Esophagus mucosa (tissue), 1 donor: ENCODE measurements at places on chromosomes 16 and 17.

DNA sequence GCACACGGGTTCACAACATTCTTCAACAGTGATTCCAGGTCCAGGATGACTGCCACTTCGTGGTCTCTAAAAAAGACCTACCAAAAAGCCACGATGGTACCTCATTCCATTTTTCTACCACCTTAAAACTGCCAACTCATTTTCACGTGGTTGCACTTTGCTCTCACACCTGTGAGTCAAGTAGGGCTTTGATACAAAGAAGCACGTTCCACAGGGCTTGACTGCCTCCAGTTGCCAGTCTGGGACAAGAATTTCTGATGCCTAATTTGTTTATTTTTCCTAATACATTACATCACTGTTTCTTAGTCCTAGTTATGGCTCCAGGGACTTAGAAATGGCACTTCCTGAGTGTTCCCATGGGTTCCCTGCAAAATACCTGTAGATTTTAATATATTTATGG, 911.6 kb upstream of the EEF2KMT start:
- no peak for ATAC-seq

DNA sequence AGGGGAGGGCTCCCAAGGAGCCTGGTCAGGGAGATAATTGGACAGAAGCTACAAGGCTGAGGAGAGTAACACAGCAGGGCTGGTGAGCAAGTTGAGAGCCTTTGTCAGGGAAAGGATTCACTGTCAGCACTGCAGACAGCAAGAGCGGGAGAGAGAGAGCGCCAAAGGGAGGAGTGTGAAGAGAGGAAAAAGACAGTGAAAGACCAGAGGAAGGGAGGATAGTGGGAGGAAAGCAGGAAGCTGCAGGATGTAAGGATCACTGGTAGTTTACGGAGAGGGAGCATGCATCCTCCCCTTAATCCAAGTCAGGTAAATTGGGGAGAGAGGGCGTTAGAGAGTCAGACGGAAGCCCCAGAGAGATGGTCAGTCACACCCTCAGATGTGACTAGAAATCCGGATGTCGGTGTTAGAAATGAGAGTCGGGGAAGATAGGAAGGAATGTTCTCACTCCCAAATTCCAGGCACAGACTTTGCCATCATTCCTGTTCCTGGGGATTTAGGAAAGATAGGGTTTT, 13.8 kb upstream of the SPOP start:
- ATAC-seq = no peak

GRCh38 chr16:12202486-12202885, 226.0 kb downstream of the SNX29 start:
- ATAC-seq = no peak

DNA sequence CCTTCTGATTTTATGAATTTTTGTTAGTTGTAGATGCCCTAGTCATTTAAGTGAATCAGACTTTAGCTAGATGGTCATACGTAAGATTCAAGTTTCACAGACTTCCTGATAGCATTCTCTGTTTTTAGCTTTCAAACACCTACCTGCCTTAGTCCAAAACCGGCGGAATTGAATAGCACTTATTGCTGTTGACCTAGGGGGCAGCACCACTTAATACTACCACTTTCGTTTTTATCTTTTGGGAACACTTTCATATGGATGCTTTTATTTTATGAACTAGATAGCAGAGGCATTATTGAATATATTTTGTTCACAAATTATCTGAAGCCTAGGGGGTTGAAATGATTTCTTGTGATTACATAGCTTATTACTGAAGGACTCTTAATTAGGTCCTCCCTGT, 31.5 kb downstream of the TADA2A start:
- ATAC-seq = no peak

DNA sequence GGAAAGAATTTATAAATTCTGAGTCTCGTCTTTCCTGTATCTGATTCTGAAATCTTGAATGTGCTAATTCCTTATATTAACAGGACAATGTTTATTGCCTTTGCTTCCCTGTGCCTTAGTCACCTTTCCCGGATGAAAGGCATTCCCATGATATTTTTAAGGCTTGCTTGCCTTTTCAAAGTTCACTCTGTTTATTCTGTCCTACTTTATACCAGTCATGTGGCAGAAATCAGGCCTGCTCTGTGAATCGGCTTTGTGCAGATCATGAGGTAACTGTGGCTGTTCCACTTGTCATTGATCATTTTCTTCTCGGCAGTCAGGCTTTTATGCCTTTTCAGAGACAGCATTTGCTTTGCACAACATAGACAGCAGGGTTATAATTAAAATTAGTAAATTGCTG, 28.8 kb upstream of the ABCC11 start:
- ATAC-seq = no peak

DNA sequence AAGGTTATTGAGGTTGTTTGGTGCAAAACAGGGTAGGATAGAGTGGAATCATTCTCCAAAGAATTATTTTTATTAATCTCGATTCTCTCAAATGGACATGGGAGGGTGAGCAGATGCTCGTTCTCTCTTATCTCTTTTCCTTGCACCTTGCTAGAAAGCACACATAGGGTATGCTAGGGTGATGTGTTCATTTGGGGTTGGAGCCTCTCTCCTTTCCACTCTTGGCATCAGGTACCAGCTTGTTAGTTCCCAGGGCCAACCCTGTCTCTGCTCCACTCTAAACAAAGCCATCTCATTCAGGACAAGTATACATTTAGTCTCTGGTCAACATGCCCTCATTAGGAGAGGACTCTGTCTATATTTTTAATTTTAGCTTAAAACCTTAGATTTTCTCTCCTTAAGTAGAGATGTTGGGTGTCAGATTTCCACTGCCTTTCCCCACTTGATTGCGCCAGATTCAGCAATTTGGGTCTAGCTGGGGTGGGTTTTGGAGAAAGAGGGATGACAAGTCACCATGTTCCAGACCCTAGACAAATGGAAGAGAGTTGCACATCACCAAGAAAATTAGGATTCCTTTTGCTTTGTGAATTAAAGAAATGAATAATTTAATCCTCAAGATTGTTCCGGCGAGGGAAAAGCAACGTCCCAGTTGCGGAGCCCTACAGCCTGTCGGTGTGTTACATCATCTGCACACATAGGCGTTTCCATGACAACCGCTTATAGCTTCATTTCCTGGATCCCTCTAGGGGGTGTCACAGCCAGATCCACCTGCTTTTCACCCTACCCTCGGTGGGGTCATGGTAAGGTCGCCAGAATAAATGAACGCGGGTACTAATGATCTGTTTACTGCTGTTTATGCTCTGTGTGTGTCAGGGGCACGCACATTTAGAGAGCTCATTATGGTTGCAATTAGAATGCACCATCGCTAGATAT, 41.6 kb downstream of the SNX11 start:
- no peak for ATAC-seq

DNA sequence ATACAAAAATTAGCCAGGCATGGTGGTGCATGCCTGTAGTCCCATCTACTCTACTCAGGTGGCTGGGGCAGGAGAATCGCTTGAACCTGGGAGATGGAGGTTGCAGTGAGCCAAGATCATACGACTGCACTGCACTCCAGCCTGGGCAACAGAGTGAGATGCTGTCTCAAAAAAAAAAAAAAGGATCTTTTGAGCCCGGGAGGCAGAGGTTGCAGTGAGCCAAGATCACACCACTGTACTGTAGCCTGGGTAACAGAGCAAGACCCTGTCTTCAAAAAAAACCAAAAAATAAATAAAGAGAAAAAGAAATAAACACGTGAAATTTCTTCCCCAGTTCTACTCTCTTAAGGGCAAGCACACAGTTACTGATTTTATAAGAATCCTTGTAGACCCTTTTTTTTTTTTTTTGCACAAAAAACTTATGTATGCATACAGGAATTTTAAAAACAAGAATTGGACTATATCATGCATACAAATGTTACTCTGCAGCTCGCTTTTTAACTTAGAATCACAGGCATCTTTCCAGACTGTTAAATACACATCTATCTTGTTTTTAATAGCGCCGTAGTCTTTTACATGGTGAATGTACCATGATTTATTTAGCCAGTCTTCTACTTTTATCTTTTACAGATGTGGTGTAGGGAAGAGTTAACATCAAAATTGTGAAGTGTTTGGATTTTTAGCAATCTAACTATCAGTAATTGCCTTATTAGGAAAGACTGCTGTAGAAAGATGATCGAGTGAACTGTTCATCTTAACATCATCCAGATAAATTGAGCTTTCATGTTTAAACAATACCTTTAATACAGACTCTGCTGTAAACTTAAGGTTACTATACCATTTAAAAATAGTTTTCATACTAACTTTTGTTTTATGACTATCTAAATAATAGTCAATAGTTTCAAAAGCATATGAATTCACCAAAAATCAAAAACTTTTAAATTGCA, 14.6 kb downstream of the CDH3 start:
- no peak for ATAC-seq

DNA sequence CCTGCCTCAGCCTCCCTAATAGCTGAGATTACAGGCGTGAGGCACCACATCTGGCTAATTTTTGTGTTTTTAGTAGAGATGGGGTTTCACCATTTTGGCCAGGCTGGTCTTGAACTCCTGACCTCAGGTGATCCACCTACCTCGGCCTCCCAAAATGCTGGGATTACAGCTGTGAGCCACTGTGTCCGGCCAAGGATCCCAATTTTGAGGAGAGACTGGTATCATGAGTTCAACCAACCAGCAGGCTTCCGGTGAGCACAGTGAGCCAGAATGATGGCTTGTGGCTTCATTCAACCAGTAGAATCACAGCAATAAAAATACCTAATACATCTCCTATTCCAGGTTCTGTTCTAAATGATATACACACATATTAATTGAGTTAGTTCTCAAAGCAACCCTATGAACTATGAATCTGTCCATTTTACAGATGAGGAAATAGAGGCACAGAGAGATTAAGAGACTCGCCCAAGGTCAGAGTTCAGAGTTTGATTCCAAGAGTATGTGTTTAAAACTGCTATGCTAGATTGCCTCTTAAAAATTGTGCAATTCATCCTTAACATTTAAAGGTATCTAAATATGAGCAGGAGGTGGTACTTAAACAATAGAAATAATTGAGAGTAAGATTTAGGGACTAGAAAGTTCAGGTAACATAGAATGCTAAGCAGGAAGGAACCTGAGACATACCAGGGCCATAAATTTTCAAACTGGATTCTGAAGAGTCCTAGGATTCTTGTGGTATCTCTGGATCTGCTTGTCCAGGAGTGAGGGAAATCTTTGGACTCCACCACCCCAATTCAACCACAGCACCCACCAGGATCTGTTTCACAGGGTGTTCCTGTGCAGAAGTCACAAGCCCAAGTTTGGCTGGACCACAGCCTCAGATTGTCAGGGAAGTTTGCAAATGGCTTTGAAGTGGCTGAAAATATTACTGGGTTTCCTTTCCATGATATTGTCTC, 25.1 kb downstream of the CCDC42 start:
- ATAC-seq = no peak
